ENCODE measurements at places on chromosomes 12 and 14.
A peak's percentile ranks its signal among the peaks of the same experiment; 100 is the strongest.

DNA sequence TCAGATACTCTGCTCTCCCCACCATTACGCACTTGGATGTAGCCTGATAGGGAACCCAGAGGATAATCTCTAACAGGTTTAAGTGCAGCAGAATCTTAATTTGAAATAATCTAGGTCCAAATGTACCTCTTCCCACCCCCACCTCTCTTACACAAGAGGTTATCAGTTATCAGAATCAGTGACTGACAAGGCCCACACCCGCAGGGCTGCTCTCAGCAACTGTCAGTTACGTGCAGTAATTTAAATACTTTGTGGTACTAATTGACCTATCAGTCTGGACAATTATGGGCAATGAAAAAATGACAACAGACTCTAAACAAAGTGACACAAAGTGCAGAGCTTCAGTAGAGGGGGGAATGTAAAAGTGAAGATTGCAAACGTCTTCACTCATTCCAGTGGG lies 74.0 kb downstream of the CLIP1 start:
- ATAC-seq = no peak

DNA sequence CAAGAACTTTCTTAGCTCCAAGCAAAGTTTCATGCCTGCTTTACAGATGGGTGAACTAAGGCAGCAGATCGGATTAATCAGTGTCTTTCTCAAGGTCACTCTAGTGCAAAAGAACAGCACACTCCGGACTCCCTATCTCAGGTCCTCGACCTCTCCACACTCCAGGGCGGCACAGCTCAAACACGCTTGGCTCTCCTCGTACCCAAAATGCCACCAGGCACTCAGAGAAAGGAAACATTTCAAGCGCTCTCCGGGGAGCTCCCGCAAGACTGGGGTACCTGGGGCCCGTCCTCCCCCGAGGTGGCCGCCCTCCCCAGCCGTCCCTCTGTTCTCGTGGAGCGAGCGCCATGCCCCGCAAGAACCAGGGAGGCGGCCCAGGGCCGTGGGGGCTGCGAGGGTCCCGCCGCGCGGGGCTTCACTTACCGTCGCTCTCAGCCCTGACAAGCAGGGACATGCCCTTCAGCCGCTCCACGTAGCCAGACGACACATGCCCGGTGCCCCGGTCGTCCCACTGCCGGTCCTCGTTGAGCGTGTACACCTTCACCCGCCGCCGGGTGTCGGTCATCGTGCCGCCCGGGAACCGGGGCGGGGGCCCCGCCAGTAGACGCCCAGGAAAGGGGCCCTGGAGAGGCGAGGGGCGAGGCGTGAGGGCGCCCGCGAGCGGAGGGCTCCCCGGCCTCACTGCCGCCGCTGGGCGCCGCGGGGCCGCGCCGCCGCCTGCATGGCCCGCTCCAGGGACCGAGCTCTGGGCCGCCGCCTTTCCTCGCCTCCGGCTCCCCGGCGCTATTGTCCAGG lies 830 bp downstream of the PPP4R3A start:
- peak; percentile 4 for ATAC-seq

GRCh38 chr12:121189619-121190155 lies 20.2 kb upstream of the P2RX4 start:
- ATAC-seq = no peak

- ATAC-seq = no peak
Observed at GRCh38 chr14:80615831-80616230, 325.7 kb downstream of the CEP128 start.

DNA sequence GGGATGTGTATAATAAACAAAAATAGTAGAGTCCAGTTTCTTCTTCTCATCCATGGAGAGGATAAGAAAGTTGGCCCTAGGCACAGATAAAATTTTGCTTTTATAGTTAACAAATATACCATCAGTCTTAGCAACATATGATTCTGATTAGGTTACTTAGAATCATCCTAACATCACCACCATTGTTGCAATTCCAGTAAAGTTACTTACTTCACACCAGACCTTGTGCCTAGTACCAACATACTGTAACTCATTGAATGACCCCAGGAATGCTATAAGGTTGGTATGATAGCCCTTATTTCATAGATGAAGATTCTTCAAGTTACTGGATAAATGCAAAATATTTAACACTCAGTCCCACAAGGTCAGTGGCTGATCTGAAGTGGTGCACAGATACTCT lies 183.8 kb upstream of the ATP2B1 start:
- ATAC-seq = no peak

DNA sequence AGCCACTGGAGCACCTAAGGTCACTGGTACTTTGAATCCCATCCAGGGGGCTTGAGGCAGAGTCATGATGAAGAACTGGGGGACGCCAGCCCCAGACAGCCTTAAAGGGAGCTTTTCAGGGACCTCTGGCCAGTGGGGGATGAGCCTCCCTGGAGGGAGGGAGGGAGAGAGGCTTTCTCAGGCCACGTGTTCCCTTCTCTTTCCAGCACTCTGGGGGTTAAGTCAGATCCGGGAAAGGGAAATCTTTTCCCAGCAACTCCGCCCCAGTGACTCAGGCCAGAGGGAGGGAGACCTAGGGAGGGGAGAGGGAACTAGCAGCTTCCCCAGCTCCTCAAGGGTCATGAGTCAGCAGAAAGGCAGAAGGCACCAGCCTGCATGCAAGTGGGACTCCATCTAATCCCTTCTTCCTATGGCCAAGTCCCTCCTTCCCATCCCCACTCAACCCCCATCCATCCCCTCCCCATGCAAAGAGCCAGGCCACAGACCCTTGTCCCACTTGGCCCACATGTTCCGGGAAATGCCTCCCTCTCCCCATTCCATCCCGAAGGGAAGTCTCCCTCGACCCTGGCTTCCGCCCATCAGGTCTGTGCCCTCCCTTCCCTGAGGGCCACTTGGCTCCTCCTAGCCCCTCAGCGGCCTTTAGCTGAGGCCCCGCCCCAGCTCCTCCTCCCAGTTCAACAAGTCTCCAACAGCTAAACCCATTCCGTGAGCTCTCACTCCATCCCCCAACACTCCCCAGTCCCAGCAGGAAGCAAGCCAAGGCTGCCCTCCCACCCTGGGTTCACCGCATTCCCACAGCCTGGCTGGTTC lies 5.6 kb downstream of the TNFRSF1A start:
- ATAC-seq = peak; percentile 56

DNA sequence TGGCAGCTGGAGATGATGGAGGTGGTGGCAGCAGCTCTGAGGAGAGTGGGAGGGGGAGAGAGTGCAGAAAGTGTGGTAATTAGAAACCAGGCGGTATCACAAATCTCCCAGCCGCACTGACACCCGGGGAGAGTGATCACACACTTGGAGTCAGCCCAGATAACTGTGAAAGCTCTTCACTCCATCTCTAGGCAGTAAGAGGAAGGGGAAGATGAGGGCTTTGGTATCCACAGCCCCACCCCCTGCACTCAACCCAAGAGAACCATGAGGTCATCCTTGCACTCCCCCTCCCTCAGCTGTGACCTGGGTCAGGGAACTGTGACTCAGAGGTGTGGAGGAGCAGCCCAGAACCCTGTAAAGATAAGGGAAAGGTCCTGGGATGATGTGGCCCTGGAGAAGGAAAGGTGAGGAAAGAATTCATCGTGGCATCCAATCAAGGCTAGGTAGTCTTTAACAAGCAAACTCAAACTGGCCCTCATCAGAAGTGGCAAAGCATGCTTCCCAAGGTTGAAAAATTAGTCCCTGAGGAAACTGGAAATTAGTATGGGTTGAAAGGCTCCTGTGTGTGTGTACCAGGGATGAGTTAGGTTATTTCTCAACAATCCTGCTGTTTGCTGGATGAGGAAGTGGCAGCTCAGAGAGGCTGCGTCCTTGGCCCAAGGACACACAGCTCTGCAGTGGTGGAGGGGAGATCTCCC lies 111.0 kb upstream of the LHX5 start:
- no peak for ATAC-seq

DNA sequence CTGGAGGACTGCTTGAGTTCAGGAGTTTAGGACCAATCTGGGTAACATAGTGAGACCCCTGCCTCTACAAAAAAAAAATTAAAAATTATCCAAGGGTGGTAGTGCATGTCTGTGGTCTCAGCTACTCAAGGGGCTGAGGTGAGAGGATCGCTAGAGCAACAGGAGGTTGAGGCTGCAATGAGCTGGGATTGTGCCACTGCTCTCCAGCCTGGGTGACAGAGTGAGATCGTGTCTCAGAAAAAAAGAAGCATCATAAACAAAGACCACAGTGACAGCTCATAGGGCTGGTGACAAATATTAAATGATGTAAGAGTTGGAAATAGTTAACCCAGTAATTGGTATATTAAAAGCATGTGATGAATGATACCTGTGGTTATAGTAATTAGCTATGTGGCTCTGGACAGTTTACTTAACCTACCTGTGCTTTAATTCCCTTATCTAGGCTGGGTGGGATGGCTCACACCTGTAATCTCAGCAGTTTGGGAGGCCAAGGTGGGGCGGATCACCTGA lies 68.0 kb downstream of the GSC start:
- ATAC-seq = no peak

GRCh38 chr14:30211326-30211725 lies 283.7 kb upstream of the PRKD1 start:
- ATAC-seq = no peak

GRCh38 chr12:95611676-95612309 lies 60.5 kb upstream of the USP44 start:
- no peak for ATAC-seq

DNA sequence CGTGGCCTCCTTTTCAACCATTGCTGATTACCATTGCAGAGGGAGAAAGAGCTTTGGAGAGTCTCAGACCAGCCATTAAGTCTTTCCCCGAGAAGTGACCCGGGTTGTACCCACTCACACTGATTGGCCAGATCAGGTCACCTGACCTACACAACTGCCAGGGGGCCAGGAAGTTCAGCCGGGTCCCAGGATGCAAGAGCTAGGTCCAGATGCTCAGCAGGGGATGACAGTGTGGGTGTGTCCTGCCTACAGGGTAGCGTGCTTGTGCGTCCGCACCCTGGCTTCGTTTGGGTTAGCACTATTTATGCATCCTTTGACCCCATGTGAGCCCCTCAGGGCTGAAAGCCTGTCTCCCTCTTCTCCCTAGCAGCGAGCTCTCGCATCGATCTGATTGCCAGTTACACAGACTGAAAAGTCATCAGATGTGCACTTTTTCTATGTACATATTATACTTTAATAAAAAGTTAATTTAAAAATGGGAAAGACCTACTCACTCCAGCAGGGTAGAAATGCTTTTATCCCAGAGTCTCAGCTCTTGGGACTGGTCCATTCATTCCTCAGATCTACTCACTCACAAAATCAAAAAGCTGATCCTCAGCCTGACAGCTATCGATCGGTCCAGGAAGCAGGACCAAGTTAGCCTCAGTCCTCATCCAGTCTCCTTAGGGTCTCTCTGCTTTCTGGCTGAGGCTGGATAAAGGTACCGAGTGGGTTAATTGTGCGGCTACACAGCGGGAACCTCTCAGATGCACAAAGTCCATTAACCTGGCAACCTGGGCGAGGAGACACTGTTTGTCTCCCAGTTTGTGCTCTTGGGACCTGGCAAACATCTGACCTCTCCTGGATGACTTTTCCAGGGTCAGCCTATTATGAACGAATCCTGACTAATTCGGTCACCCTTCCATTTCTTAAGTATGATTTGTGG lies 68.0 kb downstream of the SERPINA3 start:
- no peak for ATAC-seq

DNA sequence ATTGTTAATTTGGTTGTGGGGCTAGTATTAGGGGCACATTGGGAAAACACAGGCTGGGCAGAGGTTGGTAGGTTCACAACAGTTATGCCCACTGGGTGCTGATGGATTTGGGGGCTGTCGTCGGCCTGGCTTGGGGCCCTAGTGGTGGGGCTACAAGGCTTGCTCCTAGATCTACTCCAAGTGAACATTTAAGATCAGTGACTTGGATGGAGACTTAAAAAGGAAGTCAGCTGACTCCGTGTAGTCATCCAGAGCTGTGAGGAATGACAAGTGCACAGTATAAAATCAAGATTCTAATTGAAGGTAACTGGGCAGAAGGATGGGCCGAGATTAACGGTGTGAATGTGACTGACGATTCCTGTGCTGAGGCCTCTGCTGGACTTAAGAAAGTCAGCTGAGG lies 12.8 kb upstream of the NR4A1 start:
- peak; percentile 31 for ATAC-seq

Measured in activated T-helper 17 cell treated with anti-CD3 and anti-CD28 coated beads, Interleukin-2, amount 50 U/mL, for 72 hours (primary cell).